HepG2 (cell line): ENCODE measurements at places on chromosomes 2 and 18. TPM values are rescaled to one million over a fixed set of nuclear protein-coding genes. Genes with fewer than 3 reads are reported as not detected.

The MYO1B gene
- 29.5 and 36.9 TPM in 2 replicates for polyA plus RNA-seq

The STARD6 gene
- polyA plus RNA-seq: not detected in 2 replicates

The KLHL14 gene
- polyA plus RNA-seq: 14.5 and 16.0 TPM in 2 replicates

The CD8A gene
- 0.09 TPM in 2 replicates for polyA plus RNA-seq

The CNNM3 gene
- 27.9 and 43.4 TPM in 2 replicates for polyA plus RNA-seq

The VWC2L gene
- not detected in 2 replicates for polyA plus RNA-seq

The COPS8 gene
- 64.8 and 86.3 TPM in 2 replicates for polyA plus RNA-seq

The IL36RN gene
- not detected in 2 replicates for polyA plus RNA-seq

The LRRC30 gene
- not detected in 2 replicates for polyA plus RNA-seq

The GAL3ST2 gene
- 0.17 and 0.30 TPM in 2 replicates for polyA plus RNA-seq

The SP140 gene
- polyA plus RNA-seq: 0.57 and 0.81 TPM in 2 replicates

The ZNF638 gene
- 79.8 and 92.7 TPM in 2 replicates for polyA plus RNA-seq

The NDC80 gene
- 5.5 and 9.6 TPM in 2 replicates for polyA plus RNA-seq

The SERPINB12 gene
- not detected in 2 replicates for polyA plus RNA-seq

The SNTG2 gene
- not detected in 2 replicates for polyA plus RNA-seq

The HAT1 gene
- 27.9 and 45.4 TPM in 2 replicates for polyA plus RNA-seq

The TRIM43 gene
- polyA plus RNA-seq: not detected in 2 replicates

The RAB6C gene
- not detected in 2 replicates for polyA plus RNA-seq

The TFCP2L1 gene
- under 0.01 and 0.01 TPM in 2 replicates for polyA plus RNA-seq

The DYSF gene
- polyA plus RNA-seq: 2.4 and 4.5 TPM in 2 replicates

The ABCA12 gene
- polyA plus RNA-seq: 0.01 and 0.07 TPM in 2 replicates

The RGPD3 gene
- polyA plus RNA-seq: 0.05 and 0.13 TPM in 2 replicates

The MROH2A gene
- polyA plus RNA-seq: 0.03 and 0.07 TPM in 2 replicates

The HIBCH gene
- 17.8 and 18.8 TPM in 2 replicates for polyA plus RNA-seq

The STEAP3 gene
- 7.3 and 10.2 TPM in 2 replicates for polyA plus RNA-seq

The SERPINB3 gene
- polyA plus RNA-seq: not detected in 2 replicates

The ANAPC1 gene
- 42.9 and 50.0 TPM in 2 replicates for polyA plus RNA-seq

The HRH4 gene
- polyA plus RNA-seq: not detected in 2 replicates

The ABCG8 gene
- polyA plus RNA-seq: 8.1 and 10.0 TPM in 2 replicates

The FBXO48 gene
- 0.86 and 1.1 TPM in 2 replicates for polyA plus RNA-seq

The PROM2 gene
- polyA plus RNA-seq: not detected in 2 replicates

The REG3A gene
- 0.13 TPM in 1 of 2 replicates, not detected in the other for polyA plus RNA-seq

The CYP26B1 gene
- polyA plus RNA-seq: 0.04 and 0.05 TPM in 2 replicates

The ANKRD62 gene
- polyA plus RNA-seq: not detected in 2 replicates

The FRZB gene
- polyA plus RNA-seq: 0.86 and 1.2 TPM in 2 replicates
